ENCODE measurements at places on chromosomes 7 and 10.

- DNase-seq, result no peak
These were observed 91.8 kb downstream of the TRRAP start for GRCh38 chr7:98970016-98970615.

- peak; percentile 8 for DNase-seq
These were observed 40.7 kb upstream of the FMC1 start for GRCh38 chr7:139300390-139300789.

GRCh38 chr10:49349390-49349789 lies 46.5 kb downstream of the DRGX start:
- DNase-seq, result no peak

DNA sequence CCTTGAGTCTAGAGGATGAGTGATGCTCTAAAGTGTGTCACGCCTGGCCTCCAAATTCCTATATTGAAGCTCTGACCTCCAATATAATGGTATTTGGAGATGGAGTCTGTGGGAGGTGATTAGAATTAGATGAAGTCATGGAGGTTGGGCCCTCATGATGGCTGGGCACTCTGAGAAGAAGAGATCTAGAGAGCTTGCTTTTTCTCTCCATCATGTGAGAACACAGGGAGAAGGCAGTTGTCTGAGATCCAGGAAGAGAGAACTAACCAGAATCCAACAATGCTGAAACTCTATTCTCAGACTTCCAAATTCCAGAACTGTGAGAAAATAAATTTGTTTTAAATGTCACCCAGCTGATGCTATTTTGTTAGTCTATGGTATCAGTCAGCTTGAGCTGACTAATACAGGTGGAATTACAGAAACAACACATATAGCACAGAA lies 15.1 kb downstream of the RNF216 start:
- DNase-seq, result peak; percentile 21

- peak; percentile 23 for DNase-seq
These were observed 9.8 kb upstream of the FZD9 start for GRCh38 chr7:73423519-73424488.

GRCh38 chr7:36630112-36630650 lies 94.1 kb downstream of the AOAH start:
- DNase-seq, result peak; percentile 17

DNA sequence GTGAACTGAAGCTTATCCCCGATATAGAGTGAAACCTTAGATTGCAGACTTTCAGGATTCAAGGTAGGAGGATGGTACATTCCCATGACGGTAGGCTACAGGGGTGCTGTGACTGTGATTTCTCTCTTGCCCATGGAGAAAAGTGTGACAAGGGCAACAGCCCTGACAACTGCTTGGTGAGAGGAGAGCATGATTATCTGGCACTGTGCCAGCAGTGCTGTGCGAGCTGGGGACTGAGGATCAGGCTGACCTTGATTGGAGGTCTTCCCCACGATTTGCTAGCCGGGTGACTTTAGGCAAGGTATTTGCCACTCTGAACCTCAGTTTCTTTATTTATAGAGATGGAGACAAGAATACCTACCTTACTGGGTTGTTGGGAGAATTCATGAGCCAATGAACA lies 229.5 kb downstream of the PTEN start:
- no peak for DNase-seq
